ENCODE measurements at places on chromosomes 3 and 15.
A peak's percentile ranks its signal among the peaks of the same experiment; 100 is the strongest.

DNA sequence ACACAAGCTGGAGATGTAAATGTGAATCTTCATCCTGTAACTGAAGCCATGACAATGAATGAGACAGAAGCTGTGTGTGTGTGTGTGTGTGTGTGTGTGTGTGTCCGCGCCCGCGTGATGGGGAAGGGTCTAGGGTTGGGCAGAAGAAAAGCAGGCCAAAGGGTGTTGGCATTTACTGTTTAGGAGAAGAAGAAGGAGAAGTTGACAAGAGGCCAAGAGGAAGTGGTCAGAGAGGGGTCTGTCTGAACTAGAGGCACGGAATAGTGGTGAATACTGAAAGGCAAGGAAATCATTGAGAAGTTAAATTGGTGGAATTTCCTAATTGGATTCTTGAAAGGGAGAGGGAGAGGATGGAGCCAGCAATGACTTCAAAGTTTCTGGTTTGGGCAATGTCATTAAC is 5.6 kb upstream of the NCEH1 start:
- no peak for DNase-seq

DNA sequence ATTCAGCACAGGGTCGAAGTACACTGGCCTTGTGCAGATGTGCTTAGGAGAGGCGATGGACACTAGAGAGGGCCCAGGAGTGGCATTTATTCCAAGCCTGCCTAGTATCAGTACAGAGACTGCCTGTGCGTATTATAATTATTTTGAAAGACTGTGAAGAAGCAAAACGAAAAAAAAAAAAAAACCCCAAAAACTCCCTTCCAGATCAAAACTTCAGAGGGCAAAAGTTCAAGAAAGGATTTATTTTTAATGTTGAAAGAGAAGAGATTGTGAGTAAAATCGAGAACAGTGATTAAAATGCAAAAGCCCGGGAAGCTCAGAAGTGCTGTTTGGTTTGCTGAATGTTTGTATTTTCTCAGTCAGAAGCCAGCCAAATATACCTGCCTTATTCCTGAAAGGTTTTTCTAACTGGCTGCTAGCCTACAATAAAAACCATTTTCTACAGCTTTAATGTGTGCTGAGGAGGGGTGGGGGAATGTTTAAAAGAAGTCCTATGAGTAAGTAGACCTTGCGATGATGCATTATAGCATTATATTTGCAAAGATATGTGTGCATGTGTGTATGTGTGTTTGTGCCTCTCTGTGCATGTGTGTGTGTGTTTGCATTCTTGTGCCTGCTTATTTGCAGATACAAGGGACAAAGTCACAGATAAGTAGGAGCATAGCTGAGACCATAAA is 19.3 kb upstream of the LZTFL1 start:
- no peak for DNase-seq

GRCh38 chr3:139653582-139653981 is 24.2 kb downstream of the NMNAT3 start:
- DNase-seq: no peak

- DNase-seq: no peak
These were observed 264.2 kb downstream of the ROBO2 start for GRCh38 chr3:77303955-77304699.

- DNase-seq: no peak
These were observed 28.4 kb downstream of the PDE8A start for GRCh38 chr15:85010071-85010385.

- DNase-seq: no peak
These were observed 41.3 kb downstream of the RPN1 start for GRCh38 chr3:128609294-128609693.

DNA sequence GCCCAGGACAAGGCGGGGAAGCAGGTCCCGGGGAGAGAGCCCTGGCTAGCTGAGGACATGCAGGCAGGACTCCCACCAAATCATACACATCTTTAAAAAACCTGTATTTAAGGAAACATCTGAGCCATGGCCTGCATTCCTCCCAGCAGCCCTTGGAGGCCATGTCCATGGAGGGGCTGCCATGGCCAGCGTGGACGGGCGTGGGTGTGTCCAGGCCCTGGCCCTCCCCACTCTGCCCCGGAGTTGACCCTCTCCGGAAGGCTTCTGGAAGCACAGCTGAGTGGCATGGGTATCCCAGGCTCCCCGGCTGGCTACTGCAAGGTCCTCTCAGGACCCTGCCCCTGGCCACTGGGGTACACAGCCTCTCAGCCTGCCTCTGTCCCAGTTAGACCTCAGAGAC is 149.8 kb downstream of the NSMCE3 start:
- no peak for DNase-seq

- DNase-seq: no peak
These were observed 63.6 kb downstream of the SLC15A2 start for GRCh38 chr3:121957674-121958415.

DNA sequence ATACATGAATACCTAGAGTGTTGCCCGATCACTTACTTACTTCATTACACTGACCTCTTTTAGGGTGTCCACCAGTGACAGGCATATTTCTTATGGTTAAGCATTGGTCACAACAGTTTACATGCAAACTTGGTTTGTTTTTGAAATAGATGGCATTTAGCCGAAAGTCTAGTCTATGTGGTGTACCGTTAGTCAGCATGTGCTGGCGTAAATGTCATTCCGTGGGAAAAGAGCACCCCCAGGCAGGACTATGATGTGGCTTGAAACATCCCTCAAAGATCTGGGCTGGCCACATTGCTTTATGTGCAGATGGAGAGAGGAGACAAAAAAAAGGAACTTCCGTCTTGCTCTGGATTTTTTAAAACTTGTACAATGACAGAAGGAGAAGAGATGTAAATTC is 357.0 kb upstream of the ICE2 start:
- DNase-seq: peak; percentile 77

DNA sequence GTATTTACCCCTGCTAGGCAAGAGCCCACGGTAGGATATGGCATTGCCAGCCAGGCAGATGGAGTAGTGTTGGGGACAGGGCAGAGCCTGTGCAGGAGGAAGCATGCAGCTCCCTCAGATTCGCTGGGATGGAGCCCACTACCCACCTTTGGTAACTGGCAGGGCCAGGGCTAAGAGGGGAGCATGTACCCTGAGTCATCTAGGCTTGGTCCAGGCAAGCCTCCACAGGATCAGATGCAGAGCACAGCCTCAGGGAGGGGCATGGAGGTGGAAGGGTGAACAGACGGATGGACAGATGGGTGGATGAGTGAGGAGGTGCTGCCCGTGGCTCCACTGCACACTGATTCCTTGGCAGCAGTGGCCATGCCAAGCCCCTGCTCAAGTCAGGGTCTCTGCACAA is 33.0 kb downstream of the IL20RB start:
- no peak for DNase-seq

GRCh38 chr15:55484917-55485672 is 22.9 kb downstream of the DNAAF4 start:
- DNase-seq: no peak

- peak; percentile 48 for DNase-seq
These were observed 352.9 kb downstream of the PTPRG start for GRCh38 chr3:61914276-61914675.

DNA sequence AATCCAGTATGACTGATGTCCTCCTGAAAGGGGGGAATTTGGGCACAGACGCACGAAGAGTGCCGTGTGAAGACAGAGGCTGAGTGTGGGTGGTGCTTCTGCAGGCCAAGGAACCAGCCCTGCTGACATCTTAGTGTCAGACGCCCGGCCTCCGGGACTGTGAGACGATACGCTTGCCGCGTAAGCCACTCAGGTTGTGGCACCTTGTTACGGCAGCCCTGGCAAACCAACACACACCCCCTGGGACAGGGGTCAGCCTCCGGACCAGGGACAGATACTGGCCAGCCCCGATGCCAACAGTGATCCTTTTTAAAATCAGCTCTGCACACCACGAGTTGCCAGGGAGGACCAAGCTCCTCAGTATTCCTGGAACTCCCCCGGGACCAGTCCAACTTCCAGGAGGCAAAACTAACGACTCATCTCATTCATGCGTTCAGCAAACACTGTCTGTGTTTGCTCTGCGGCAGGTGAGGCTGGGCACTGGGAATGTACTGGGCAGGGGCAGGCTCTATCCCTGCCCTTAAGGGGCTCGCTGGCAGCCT is 21.2 kb upstream of the PIGZ start:
- no peak for DNase-seq

DNA sequence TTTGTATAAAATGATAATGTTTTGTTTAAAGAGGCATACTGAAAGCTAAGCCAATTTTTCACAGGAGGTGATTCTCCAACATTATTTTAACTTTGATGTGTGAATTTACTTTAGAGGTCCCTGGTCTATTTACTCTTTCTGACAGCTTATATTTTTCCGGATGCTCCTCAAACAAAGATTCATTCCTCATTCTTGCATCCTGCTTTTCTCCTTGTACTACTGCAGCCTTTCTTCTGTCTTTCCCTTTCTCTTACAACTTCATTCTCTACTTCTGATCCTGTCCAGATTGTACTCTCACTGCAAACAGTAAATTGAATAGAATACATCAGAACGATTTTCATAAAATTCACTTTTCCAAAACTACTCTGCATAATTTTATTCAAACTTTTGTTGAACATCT is 5.1 kb downstream of the NPTN start:
- no peak for DNase-seq

- DNase-seq: no peak
These were observed 420 bp upstream of the TMIE start for GRCh38 chr3:46700772-46701171.

DNA sequence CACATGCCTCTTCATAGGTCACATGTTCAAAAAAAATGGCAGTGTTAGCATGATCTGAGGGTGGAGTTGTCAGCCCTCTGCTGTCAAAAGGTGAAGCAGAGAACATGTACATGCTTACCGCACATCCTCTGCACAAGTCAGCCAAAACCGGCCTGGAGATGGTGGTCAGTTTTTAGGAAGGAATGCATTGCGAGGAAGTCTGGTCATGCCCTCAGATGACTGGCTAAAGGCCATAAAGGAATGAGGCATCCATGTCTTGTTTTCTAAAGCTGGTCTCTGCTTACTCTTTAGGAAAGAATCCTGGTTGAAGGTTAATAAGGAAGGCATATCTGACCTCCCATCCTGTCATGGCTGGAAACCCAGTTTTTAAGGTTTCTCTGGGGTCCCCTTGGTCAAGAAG is 292.0 kb upstream of the CCDC54 start:
- no peak for DNase-seq

DNA sequence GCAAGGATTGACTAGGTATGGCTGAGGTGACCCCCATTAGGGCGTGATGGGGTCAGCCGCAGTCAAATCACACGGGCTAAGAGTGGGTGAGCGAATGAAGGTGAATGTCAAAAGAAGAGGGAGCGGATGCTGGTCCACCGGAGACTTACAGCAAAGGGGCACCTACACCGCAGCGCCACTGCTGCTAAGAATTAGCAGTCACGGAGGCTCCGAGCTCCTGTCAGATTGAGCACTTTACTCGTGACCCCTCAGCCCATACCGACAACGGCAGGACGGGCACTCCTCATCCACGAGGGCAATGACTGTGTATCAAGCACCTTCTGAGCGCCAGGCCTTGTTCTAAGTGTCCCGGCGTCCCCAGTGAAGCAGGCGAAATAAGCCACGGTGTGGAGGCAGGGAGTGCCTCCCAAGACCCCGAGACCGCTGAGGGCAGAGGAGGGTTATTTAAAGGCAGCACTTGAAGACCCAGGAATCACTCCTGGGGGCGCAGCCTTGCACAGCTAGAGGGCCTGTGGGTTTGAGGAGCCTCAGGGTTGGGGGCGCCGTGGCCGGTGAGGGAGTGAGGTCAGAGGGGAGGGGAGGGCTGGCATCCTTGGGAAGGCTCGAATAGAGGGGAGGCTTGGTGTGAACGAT is 61.6 kb upstream of the GATA2 start:
- no peak for DNase-seq

DNA sequence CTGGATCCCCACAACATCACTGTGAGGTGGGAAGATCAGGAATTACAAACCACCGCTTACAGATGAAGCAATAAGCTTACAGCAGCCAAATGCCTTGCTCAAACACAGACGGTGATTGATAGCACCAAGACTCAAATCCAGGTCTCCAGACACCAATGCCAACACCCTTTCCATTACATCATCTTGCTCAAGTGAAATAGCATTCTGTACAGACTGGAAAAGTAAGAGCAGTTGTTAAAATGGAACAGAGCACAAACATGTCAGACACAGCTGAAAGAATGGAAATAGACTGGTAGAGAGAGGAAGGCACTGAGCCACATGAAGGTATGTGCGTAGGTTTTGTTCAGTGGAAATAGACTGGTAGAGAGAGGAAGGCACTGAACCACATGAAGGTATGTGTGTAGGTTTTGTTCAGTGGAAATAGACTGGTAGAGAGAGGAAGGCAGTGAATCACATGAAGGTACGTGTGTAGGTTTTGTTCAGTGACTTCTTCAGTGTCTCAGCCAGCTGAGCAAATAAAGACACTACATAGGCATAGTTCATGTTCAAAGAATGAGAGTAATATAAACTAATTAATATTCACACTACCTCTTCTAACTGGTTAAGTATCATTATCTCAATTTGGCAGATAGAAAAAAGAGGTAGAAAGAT is 15.6 kb downstream of the CLDN1 start:
- no peak for DNase-seq

All from GM04504 (cell line).